ENCODE measurements at places on chromosomes 3 and 15.

GRCh38 chr3:86104154-86104553, 886.8 kb downstream of the VGLL3 start:
- no peak for DNase-seq

GRCh38 chr15:67050062-67050461, 15.3 kb upstream of the SMAD3 start:
- peak; percentile 67 for DNase-seq

- DNase-seq: no peak
Observed at GRCh38 chr3:122932251-122932967, 95.2 kb downstream of the SEMA5B start.

DNA sequence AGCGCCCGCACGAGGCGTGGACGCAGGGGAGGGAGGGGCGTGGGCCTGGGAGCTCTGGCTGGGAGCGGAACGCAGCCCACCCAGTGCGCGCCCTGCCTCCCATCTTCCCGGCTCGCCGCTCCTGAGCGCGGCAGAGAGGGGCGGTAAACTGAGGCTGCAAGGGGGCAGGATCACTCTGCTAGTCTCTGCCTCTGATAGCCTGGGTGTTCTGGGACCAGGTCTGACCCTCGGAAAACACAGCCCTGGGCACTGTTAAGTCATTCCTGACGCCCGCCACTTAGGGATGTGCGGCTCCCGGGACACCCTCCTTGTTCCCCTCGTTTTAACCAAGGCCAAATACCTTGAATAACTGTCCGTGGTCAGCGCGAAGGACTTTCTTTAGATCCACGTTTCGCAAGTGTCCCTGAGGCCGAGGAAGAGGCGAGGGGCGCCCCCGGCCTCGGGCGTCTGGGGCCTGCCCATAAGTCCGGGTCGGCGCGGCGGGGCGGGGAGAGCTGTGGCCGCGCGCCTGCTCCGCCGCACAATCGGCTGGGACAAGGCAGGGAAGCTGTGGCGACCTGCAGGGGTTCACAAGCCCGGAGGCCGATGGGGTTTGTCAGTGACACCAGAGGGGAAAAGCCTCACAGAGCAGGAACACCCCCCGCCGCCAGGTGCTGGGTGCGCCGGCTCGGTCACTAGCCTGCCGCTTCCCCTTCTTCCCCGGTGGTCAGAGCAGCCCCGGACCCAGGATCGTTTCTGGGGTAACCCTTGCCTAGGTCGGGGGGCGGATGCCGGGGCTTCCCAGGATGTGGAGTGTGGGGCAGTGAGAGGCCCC, 1.5 kb downstream of the ITPKA start:
- no peak for DNase-seq

DNA sequence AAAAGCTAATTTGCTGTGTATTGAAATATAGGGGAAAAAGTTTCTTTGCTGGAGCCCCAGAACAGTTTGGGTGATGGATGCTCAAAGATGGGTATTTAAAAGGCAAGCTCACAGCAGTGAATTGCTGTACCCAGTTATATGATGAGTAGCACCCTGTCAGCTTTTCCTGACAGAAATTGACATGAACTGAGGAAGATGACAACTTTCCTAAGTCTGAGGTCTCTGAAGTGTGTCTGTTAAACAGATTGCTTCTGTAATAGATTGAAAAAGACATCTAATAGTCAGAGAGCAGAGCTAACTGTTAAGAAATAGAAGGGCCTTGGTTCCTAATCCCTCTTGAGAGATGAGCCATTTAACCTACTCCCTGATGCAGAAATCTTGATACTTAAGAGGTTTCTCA, 1278.0 kb upstream of the ALCAM start:
- DNase-seq: no peak

- peak; percentile 87 for DNase-seq
Observed at GRCh38 chr3:152595975-152596821, 238.7 kb upstream of the P2RY1 start.

- no peak for DNase-seq
Observed at GRCh38 chr3:69929019-69929418, 70.5 kb upstream of the SAMMSON start.

DNA sequence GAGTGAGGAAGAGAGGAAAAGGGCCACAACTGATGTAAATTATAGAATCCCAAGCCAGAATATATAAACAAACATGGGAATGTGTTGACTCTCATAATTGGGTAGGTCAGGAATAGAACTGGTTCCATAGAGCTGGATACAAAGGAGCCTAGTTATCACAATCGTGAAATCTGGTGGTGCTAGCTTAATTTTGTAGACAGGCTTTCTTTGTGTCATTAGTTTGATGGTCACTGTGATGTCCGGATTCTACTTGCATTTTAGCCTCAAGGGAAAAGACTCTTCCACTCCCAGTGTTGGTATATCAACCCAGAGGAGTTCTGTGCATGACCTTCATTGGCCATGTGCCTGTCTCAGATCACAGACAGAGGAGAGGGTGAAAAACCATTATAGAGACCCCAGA, 81.8 kb downstream of the NLGN1 start:
- no peak for DNase-seq

DNA sequence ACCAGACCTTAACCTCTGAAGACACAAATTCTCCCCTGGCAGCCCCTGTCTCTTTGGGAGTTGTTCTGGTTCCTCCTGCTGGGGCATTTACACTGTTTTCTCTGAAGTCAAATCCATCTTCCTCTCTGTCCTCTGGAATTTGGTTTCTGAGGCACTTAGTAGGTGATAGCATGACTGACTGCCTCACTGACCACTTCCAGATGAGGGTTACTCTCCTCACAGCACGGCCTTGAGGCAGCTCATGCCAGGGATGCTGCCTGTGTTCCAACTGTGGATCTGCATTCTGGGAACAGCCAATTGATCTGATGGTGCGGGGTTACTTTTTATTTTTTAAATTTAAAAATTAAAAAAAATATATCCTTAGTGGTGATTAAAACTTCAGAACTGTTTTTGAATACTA, 140.9 kb upstream of the ROPN1 start:
- peak; percentile 55 for DNase-seq

- DNase-seq: no peak
Observed at GRCh38 chr3:123027292-123028232, at the start of gene SEMA5B. Gene SEMA5B (minus strand): TSS chr3:123027763. CDS start chr3:122961263, 66,500 bp downstream.

- DNase-seq: no peak
Observed at GRCh38 chr3:121768452-121768851, 18.9 kb upstream of the GOLGB1 start.

- DNase-seq: peak; percentile 79
Observed at GRCh38 chr15:63436872-63437375, 55.3 kb upstream of the CA12 start.

- DNase-seq: no peak
Observed at GRCh38 chr3:166060789-166061479, 223.7 kb upstream of the BCHE start.

DNA sequence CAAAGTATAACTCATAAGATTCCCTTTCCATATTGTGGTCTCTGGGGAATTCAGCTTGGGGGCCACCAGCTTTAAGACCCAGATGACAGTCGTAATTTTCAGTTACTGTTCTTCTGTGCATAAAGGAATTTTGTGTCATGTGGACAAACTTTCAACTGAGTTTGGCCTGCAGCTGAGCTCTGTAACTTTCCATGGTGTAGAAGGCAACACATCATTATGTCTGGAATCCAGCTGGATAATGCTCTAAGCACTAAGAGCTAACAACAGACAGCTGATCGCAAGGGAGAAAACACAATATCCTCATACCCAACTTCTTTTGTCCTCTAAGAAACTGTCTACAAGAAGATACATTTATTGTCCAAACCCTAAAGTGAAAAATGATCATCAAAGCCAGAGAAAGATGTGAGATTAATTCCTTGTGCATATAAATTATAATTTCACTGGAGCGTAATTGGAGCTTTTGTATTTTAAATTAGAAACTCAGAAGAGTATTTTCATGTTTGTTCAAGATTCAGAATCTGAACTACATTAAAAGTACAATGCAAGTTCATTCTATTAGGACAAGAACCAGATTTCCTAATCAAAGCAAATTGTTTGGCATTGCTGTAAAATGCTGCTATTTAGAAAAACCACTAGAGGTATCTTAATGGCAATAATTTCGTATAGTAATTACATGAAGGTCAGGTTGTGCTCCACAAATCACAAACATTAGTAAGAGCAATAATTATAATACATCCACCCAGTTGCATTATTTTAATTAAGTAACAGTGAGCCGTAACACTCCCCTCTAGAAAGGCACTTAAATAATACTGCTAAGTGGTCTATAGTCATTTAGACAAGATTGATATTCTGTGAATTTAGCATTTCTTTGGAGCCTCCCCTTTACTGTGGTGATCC, 218.8 kb downstream of the ATP8B4 start:
- DNase-seq: peak; percentile 76

DNA sequence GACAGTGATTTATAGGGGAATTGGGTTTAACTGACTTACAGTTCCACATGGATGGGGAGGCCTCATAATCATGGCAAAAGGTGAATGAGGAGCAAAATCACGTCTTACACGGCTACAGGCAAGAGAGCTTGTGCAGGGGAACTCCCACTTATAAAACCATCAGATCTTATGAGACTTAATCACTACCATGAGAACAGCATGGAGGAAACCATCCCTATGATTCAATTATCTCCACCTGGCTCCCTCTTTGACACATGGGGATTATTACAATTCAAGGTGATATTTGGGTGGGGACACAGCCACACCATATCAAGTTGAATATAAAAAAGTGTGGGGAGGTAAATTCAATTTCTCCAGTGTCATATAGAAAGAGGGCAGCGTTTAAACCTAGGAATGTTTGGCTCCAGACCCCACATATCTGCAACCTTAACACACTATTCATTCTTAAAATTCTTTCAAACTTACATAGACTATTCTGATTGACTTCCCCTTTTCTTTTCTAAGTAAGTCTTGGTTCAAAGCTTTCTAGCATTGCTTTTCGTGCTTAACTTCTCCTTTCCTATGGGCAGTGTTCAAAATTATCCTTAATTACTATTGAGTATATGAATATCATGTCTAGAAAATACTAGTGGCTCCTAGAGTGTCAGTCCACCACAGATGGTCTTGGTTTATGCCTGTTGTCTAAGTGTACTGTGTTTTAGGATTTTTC, 446.7 kb upstream of the GBE1 start:
- no peak for DNase-seq

DNA sequence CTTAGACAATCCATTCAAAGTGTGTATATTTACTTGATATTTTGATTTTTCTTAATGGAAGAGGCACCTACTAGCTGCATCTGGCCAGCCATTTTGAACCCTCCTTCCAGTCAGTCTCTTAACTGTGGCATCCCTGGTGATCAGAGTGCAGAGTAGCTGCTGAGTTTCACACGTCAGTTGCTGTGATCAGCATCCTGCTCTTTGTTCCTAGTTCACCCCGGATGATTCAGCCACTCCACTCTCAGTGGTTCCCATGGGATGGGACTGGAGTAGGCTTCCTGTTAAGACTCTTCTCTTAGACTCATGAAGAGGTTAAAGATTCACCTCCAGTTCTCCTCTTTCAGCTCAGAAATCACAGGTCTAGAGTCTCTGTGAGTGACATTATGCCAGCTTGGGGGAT, 75.8 kb downstream of the STXBP5L start:
- no peak for DNase-seq

DNA sequence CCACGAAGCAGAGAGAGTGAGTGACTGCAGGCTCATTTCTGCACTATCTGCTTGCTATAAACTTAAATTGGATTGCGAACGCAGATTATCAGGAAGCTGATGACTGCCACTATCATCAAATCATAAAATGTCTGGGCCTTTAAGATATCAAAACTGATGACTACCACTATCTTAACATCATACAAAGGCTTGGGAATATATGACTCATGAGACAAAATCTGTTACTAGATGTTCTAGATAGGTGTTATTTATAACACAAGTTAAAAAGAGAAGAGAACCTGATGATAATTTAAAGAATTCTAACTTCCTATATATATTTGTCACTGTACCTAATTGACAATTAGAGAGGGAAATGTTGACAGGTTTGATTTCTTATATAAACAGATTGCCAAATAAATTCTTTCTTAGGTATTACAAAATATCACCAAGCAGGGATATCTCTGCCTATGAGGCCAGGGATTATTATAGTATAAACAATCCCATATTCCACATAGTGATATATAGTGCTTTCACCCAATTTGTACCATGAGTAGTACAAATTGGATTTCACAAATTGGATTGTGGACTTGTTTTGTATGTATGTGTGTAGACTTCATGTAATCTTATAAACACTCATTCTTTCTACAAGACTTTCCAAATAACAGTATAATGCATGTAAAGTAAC, 1157.2 kb downstream of the ROBO1 start:
- DNase-seq: no peak

DNA sequence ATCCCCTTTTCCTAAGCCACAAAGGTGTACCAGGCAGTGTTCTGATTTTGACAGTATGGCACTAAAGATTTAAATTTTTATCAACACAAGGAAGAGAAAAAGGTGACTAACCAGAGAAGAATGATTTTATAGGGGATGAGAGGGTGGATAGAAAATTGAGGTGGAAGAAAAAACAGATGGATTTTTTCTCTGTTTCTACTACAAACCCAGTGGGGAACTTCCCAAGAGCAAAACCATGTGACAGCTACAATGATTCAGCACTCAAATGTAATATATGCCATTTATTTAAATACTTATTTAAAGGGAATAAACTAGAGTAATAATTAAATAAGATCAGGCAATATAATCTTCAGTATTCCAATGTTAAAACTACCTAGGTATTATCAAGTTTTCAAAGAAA, 11.1 kb downstream of the DCUN1D1 start:
- DNase-seq: peak; percentile 43

DNA sequence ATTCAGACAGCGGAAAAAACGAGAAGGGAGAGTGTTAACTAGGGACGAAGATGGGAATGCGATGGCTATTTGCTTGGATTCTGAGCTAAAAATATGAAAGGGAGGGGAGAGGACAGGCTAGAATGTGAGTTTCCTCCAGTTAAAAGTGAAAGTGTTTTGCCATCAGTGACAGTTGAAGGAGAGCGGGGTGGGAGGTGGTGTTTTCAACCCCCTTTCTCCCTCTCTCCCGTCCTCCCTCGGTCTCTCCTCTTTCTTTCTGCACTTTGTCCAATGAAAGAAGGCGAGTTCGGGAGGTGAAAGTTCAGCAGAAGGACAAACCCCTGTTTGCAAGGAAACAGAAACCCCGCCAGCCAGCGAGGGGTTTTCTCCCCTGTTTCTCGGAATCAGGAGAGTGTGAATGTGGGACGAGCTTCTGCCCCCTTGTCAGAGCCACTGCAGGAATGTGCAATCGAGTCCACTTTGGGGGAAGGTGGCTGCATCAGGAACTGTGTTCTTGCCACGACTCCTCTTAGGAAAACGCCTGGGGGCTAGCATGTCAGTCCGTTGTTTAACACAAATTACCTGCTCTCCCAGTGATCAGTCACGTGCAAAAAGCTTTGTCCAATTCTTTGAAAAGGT, 975 bp upstream of the FOXP1 start:
- DNase-seq: peak; percentile 50
